ENCODE measurements at places on chromosomes 3 and 15. TPM values are rescaled to one million over a fixed set of nuclear protein-coding genes. Genes with fewer than 3 reads are reported as not detected.

- H3K36me3 ChIP-seq, result no peaks in the 10 kb centered on the region
- peak overlapping the region; percentile 73 for H3K4me3 ChIP-seq
- H3K27me3 ChIP-seq, result no peaks in the 10 kb centered on the region
- peaks cover 76% of the 10 kb centered on the region for H3K4me1 ChIP-seq
- no peak for DNase-seq
Measured at GRCh38 chr15:68277131-68277602, 378 bp upstream of the FEM1B start.

GRCh38 chr15:90249203-90249863 lies at the start of gene TTLL13:
Gene TTLL13 (plus strand): TSS chr15:90249556. CDS start chr15:90250631, 1,075 bp downstream.
- no peaks in the 10 kb centered on the region for H3K36me3 ChIP-seq
- no peak within 1 kb of the TSS for H3K27ac ChIP-seq
- peak; percentile 83 for DNase-seq
- no peaks in the 10 kb centered on the region for H3K27me3 ChIP-seq
- H3K4me3 ChIP-seq, result peak within 1 kb of the TSS; percentile 74

Gene DAPK2
- total RNA-seq, result 66.9 TPM

GRCh38 chr3:111603679-111604078 lies 8.5 kb upstream of the ZBED2 start:
- no peaks in the 10 kb centered on the region for H3K4me1 ChIP-seq
- no peaks in the 10 kb centered on the region for H3K36me3 ChIP-seq
- H3K4me3 ChIP-seq, result no peak overlapping the region
- DNase-seq, result no peak

DNA sequence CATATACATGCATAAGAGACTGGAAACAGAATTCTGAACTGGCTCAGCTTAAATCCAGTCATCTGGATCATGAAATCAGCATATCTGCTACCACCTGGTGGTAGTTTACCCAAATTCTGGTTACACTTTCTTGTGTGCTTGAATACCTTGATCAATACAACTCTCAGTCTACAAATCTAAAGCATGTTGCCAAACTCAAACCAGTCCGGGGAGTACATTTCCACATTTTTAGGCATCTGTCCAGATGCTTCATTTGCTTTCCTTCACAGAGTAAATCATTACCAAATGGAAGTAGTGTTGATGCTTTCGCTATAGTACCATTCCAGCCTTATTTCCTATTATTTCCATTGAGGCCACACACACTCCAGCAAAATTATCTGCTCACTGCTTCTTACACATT lies 126.4 kb downstream of the P2RY1 start:
- no peak overlapping the region for H3K27ac ChIP-seq
- no peak overlapping the region for H3K4me3 ChIP-seq
- no peaks in the 10 kb centered on the region for H3K36me3 ChIP-seq
- no peaks in the 10 kb centered on the region for H3K4me1 ChIP-seq

All from gastrocnemius medialis (tissue), 4 donors.